ENCODE measurements at places on chromosomes 7 and 10. TPM values are rescaled to one million over a fixed set of nuclear protein-coding genes. Genes with fewer than 3 reads are reported as not detected.

RBP3 gene
- total RNA-seq = not detected

GTPBP10 gene
- 41.4 TPM for total RNA-seq

GPR15LG gene
- not detected for total RNA-seq

ACSM6 gene
- 0.54 TPM for total RNA-seq

SH2D4B gene
- total RNA-seq = 1.1 TPM

FBXL13 gene
- 9.6 TPM for total RNA-seq

SPDYE2B gene
- not detected for total RNA-seq

ABHD11 gene
- 69.3 TPM for total RNA-seq

OPN4 gene
- not detected for total RNA-seq

DNA sequence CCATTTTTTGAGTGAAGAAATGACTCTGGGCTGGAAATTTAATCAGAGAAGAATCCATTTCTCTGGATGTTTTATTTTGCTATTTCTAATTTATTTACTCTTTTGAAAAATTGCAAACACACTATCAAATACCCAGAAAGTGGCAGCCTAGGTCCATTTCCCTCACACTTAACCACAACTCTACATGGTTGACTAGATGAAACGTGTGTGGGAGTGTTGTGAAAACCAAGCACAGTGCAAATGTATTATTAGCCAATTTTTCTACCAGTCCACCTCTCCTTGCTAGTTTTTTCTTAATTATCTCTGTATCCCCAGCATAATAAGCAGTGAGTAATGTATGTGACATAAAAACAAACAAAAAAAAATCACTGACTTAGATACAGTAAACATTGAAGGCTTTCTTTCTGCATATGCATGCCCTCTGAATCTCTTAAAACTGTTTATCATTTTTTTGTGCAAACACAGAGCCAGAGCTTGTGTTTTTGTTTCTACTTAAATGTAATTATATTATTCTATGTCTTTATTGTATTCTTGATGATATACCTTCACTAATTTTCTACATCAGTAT lies 30.9 kb downstream of the SCIN start:
- H3K27me3 ChIP-seq = no peaks in the 10 kb centered on the region
- H3K4me1 ChIP-seq = no peaks in the 10 kb centered on the region
- no peak for DNase-seq
- no peak overlapping the region for H3K27ac ChIP-seq
- H3K36me3 ChIP-seq = no peaks in the 10 kb centered on the region
- H3K4me3 ChIP-seq = no peak overlapping the region

DNA sequence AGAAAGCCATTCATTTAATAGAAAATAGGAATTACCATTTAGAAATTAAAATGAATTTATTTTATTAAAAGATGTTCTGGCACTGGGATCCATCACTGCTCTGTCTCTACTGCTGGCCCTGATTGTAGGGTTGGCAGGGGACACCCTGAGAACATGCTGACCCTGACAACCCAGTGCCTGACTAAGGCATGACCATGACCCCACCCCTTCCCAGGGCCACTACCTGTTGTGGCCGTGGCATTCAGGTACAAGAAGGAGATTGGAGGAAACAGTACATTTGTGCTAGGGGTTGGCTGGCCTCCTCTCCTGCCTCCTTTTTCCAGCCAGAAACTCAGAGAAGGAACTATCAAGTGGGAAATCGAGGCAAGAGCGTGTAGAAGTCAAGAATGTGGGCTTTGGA lies 197.0 kb upstream of the ZMIZ1 start:
- H3K27me3 ChIP-seq = no peaks in the 10 kb centered on the region
- no peak for DNase-seq
- H3K36me3 ChIP-seq = no peaks in the 10 kb centered on the region
- H3K4me3 ChIP-seq = no peak overlapping the region
- no peak overlapping the region for H3K27ac ChIP-seq

DNA sequence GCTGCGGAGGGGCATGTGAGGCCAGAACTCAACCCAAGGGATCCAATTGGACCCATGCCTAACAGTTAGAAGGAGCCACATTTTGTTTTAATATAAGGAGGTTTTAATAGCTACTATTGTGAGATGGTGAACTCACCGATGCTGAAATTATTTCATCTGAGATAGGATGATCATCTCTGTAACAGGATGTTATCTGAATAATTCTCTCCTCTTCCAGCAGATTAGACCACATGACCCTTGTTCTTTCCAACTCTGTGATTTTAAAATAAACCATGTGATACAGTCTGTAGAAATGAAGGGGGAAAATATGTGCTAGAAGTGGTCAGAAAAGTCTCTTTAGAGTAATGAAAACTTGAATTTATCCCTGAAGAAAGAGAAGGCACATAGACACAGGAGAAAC lies 385.8 kb downstream of the LRMDA start:
- H3K4me1 ChIP-seq = peaks cover 21% of the 10 kb centered on the region
- H3K27ac ChIP-seq = no peak overlapping the region
- no peaks in the 10 kb centered on the region for H3K36me3 ChIP-seq
- DNase-seq = no peak
- no peak overlapping the region for H3K4me3 ChIP-seq
- H3K27me3 ChIP-seq = no peaks in the 10 kb centered on the region

- H3K4me3 ChIP-seq = no peak overlapping the region
- no peak overlapping the region for H3K27ac ChIP-seq
- no peaks in the 10 kb centered on the region for H3K36me3 ChIP-seq
- no peak for DNase-seq
- H3K27me3 ChIP-seq = no peaks in the 10 kb centered on the region
Observed at GRCh38 chr7:51666266-51666665, 349.7 kb upstream of the COBL start.

DNA sequence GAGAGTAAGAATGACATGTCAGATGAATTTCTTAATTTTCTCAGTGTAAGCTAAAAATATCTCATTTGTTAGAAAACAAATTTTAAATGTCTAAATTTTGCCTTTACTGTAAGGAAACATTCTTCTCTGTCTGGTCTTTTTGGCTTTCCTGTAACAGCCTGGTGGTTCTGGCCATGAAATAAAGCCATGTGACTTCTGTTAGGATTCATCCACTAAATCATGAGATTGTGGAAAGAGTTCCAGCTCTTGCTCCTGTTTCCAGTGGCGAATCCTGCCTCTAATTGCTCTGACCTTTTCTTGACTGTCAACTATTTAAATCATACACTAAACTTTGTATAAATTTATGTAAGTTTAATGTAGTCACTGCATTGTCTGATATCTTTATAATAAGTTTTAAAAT lies 398.5 kb upstream of the AKR1E2 start:
- no peaks in the 10 kb centered on the region for H3K36me3 ChIP-seq
- no peak for DNase-seq
- no peak overlapping the region for H3K4me3 ChIP-seq
- H3K4me1 ChIP-seq = no peaks in the 10 kb centered on the region

DNA sequence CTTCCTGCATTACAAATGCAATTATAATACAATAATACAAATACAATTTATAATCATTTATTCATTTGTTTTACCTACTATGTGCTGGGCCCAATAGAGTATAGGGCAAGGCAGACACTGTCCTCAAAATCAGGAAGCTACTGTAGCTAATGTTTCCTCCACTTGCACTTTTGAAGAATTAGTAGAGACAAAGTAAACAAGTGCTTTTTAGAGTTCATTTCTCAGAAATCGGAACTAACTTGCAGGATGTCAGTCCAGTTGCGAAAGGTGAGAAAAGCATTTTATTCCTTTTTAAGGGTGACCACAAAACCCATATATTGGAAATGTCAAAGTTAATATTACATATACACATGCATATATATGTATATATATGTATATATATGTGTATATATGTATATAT lies 14.2 kb downstream of the ADRB1 start:
- no peaks in the 10 kb centered on the region for H3K36me3 ChIP-seq
- no peak overlapping the region for H3K27ac ChIP-seq
- no peaks in the 10 kb centered on the region for H3K27me3 ChIP-seq
- no peak for DNase-seq
- no peak overlapping the region for H3K4me3 ChIP-seq
- no peaks in the 10 kb centered on the region for H3K4me1 ChIP-seq

GRCh38 chr10:91901784-91902677 lies 7.3 kb downstream of the FGFBP3 start:
- H3K4me1 ChIP-seq = no peaks in the 10 kb centered on the region
- no peaks in the 10 kb centered on the region for H3K27me3 ChIP-seq
- H3K36me3 ChIP-seq = no peaks in the 10 kb centered on the region
- no peak overlapping the region for H3K4me3 ChIP-seq

DNA sequence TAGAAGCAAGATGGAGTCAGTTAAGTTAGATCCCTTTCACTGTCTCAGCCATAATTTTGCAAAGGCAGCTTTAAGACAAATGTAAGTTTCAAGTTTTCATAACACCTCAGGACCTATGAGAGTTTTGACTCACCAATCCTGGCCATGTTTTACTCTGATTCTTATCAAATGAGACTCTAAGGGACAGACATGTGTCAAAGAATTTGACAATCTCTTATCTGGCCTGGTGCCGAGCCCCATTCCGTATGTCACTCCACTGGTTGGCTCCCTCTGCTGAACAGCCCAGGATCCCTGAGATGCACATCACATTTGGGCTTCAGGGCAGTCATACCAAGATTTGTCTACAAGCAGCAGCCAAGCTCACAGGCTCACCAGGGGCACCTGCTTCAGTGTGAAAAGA lies 187.6 kb upstream of the STK17A start:
- H3K27ac ChIP-seq = no peak overlapping the region
- no peak overlapping the region for H3K4me3 ChIP-seq
- no peaks in the 10 kb centered on the region for H3K27me3 ChIP-seq
- H3K4me1 ChIP-seq = no peaks in the 10 kb centered on the region
- no peak for DNase-seq

DNA sequence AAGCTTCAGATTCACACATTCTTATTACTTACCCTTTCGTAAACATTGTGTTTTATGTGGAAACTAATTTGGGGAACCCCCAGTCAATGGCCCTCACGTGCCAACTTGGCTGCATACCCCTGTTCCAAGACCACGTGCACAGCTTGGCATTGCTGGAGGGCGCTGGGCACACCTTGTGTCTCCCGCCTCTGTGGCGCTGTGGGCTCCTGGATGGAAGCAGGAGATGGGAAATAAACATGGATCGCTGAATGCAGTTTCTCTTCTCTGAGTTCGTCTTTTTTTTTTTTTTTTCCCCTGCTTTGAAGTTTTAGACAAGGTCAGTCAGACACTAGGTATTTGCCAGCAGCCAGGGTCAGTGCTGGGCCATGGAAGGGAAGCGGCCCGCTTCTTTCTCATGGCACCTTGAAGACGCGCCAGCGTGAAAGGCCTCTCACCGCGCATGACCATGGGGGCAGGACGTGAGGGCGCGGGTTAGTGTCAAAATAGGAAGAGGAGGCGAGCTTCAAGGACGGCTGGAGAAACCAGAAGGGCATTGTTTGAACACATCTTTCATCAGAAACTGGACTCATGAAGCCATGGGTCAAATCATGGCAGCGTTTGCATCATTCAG lies 27.3 kb downstream of the BNIP3 start:
- no peaks in the 10 kb centered on the region for H3K27me3 ChIP-seq
- peaks cover 34% of the 10 kb centered on the region for H3K36me3 ChIP-seq
- DNase-seq = no peak
- H3K4me3 ChIP-seq = no peak overlapping the region
- H3K27ac ChIP-seq = no peak overlapping the region

DNA sequence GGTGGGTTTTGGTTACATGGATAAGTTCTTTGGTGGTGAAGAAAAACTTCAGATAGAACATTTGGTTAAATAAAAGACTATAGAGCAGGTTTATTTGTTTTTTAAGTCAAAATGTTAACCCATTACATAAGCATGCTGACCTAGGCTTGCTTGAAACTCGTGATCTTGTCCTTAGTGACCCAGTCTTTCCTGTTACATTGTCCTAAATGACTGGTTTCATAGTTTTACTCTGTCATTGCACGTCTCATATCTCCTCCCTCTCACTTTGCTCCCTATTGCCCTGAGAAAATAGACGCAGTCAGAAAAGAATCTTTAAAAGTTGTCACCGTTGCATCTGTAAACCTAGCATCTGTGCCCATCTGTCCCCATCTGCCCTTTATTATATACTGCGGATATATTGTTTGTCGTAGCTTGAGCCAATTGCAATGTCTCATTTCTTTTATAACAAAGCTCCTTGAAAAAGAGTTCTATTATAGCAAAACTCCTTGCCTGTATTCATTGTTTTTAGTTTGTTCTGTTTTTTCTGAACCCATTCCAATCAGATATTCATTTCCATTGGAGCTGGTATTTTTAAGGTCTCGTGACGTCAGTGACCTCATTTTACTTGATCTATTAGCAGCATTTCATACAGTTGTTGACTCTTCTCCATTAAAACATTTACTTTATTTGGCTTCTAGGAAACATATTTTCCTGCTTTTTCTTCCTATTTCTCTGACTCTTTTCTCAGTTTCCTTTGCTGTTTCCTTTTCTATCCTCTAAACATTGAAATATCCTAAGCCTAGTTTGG lies 57.3 kb downstream of the HELLS start:
- H3K27me3 ChIP-seq = no peaks in the 10 kb centered on the region
- no peak overlapping the region for H3K4me3 ChIP-seq
- no peak overlapping the region for H3K27ac ChIP-seq
- H3K36me3 ChIP-seq = no peaks in the 10 kb centered on the region
- DNase-seq = no peak

DNA sequence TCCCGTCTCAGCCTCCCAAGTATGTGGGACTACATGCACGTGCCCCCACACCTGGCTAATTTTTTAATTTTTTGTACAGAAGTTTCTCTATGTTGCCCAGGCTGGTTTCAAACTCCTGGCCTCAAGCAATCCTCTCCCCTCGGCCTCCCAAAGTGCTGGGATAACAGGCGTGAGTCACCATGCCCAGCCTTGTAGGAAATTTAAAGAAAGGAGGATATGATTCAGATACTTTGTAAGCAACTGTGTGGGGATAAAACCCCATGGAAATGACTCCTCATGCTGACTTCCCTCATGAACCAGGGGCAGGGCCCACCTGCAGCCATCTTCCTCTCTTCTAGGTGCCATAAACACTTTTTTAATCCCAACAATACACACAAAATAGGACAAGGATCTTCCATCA lies 50.2 kb downstream of the APBB1IP start:
- no peak for DNase-seq
- H3K4me1 ChIP-seq = peaks cover 5% of the 10 kb centered on the region
- H3K27ac ChIP-seq = no peak overlapping the region
- no peaks in the 10 kb centered on the region for H3K36me3 ChIP-seq
- no peak overlapping the region for H3K4me3 ChIP-seq

GRCh38 chr7:55413442-55413841 lies 48.3 kb downstream of the LANCL2 start:
- H3K27ac ChIP-seq = no peak overlapping the region
- peaks cover 14% of the 10 kb centered on the region for H3K4me1 ChIP-seq
- H3K27me3 ChIP-seq = no peaks in the 10 kb centered on the region
- no peak overlapping the region for H3K4me3 ChIP-seq
- DNase-seq = no peak

GRCh38 chr10:113219446-113219845 lies 269.4 kb downstream of the TCF7L2 start:
- H3K4me1 ChIP-seq = no peaks in the 10 kb centered on the region
- H3K4me3 ChIP-seq = no peak overlapping the region
- DNase-seq = no peak

DNA sequence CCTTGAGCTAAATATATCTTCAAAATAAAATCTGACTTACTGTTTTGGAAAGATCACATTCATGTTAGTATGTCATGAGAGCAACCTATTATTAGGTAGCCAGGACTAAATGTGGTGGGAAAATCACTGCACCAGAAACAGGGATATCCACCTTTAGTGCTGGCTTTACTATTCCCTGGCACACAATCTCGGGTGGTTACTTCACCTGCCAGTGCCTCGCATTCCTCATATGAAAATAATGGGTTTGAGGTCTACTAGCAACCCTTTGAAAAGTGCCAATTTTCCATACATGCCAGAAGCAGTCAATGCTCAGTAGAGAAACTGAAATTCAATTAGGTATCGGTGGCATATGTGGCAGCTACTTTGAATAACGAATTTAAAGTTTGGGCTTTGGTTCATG lies 36.8 kb downstream of the PTN start:
- H3K27me3 ChIP-seq = no peaks in the 10 kb centered on the region
- H3K4me1 ChIP-seq = no peaks in the 10 kb centered on the region
- H3K36me3 ChIP-seq = no peaks in the 10 kb centered on the region
- no peak overlapping the region for H3K27ac ChIP-seq
- no peak for DNase-seq
